ENCODE measurements at places on chromosomes 7 and 10.
A peak's percentile ranks its signal among the peaks of the same experiment; 100 is the strongest.

- no peak for DNase-seq
Measured at GRCh38 chr10:106520698-106521097, 643.8 kb downstream of the SORCS1 start.

DNA sequence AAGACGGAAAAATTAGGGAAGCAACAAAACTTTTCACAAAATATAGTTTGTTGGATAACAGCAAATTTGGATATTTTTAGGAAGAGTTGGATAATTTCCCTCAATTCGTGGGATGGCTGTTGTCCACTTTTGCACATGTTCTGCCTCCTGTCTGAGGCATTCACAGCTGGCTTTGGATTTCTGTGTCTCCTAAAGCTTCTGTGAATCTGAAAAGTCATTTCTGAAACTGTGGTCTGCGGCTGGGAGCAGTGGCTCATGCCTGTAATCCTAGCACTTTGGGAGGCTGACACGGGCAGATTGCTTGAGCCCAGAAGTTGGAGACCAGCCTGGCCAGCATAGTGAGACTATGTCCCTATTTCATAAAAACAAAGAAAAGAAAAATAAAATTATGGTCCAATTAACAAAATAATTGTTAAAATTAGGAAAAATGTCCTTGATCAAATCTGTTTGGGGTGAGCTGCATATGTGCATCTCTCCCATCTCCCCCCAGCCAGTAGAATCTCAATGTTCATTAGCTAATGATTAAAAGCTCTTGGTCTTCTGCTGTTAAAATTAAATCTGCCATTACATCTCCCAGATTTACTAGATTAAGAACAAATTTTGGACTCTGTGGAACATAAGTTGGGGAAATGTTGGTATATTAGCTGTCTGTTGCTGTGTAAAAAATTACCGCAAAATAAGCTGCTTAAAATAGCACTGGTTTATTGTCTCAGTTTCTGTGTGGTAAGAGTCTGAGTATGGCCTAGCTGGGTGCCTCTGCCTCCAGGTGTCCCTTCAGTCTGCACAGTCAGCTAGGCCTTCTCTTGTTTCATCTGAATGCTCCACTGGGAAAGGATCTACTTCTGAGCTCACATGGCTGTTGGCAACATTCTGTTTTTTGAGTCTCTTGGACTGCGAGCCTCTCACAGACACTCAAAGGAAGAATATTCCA, 332.0 kb upstream of the FZD1 start:
- DNase-seq = no peak

GRCh38 chr10:79310911-79311573, 36.2 kb upstream of the PPIF start:
- DNase-seq = no peak

DNA sequence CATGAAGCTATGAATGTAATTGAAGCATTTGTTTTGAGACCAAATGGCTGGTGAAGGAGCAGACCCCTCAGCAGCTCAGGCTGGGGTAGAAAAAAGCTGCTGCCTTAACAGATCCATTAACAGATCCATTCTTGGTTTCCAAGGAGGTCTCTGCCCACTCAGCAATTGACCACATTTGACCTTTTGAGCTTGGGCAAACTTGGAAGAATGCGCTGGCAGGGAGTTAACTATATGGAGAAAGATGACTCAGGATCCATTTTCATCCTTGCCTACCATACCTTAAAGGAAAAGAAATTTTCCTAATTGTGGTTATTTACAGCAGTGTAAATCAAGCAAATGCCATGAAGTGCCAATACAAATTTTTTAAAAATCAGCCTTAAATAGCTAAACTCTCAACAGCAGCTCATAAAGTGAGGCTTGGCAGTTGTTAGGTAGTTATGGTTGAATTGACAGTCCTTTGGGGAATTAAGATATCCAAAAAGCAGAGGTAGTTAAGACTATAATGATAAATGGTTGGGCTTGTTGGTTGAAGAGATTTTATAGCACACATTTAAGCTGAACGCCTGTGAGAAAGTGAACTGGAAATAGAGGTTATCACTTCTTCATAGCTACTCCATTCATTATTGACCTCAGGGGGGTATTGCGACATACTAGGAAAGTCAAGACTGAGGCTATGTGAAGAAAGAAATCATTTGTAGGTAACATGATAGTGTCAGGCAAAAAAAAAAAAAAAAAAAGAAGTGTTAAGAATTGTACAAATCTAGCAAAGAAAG, 83.9 kb downstream of the MKX start:
- no peak for DNase-seq

DNA sequence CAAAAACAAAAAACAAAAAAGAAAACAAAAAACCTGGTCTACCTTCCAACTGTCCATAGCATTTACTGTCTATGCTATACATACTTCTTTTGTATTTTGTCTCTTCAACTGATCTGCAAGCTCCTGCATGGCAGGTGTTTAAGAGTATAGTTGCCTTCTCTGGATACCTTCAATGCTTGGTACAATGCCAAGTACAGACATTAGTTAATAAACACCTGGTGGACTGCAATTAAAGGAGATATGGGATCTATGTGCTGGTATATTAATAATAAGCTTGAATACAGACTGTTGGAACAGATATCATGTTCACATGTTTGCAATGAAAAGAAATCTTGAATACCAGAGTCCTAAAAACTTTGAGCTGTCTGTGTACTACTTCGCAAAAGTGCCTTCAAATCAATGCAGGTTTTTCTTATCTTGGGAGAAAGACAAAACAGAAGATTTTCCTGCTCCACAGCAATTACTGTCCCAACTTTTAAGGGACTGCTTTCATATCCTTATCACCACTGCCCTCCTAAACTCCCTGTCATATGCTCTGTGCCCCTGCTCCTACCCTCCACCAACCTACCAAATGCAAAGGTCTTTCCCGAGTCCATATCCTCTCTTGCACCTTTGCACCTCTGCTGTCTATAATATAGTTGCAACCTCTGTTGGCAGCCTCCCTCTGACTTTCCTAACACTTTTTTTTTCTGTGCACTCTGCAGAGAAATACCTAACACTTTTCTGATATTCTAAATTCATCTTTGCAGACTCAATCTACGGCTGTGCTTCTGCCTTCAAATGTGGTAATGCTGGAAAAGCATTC, 85.1 kb downstream of the DNMBP start:
- no peak for DNase-seq

DNA sequence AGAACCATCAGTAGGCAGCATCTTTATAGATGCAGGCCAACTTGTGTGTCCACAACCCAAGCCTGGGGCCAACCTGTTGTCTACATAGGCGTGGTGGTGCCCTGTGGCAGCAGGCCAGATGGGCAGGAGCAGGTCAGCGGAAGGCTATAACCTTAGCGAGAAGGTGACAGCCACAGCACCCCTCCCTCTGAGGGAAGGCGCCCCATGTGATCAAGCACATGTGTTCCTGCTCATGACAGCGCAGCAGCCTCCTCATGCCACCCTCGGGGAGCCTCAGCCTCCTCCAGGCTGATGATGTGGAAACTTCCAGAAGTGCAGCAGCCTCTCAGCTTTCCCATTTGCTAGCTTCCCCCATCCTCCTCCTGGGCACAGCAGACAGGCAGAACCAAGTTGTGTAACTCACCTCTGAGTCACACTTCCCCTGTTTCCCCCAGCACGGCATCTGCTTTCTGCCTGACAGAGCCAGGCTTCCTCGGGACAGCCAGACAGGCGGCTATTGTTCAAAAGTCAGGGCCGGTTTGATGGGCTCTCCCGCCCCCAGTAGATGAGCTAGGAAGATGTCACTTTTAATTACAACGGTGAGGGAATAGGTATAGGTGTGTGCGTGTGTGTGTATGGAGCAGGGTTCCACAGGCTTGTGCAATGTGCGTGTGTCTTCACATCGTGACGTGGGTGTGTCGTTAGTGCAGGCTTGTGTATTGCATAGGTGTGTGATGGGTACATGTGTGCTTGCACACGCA, 312.0 kb upstream of the ZMIZ1 start:
- DNase-seq = no peak

GRCh38 chr10:36202881-36203280, 560.8 kb upstream of the FZD8 start:
- DNase-seq = no peak

DNA sequence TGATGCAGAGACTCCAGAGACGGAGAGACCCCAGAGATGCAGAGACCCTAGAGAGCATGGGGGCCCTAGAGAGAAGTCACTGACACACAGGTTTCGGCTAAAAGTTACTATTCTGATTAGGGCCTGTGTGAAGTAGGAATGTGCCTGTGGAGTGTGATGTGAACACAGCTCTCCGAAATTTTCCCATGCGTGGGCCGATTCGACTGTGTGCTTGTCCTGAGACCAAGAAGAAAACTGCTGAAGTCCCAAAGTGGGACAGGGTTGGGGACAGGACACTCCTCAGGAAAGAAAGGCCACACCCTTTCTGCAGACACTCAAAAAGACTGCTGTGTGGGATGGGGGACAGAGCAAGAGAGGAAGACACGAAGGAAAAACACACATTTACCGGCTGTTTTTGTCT, 533.5 kb downstream of the PTPRN2 start:
- no peak for DNase-seq

- no peak for DNase-seq
Measured at GRCh38 chr7:73451780-73452398, 18.3 kb downstream of the FZD9 start.

DNA sequence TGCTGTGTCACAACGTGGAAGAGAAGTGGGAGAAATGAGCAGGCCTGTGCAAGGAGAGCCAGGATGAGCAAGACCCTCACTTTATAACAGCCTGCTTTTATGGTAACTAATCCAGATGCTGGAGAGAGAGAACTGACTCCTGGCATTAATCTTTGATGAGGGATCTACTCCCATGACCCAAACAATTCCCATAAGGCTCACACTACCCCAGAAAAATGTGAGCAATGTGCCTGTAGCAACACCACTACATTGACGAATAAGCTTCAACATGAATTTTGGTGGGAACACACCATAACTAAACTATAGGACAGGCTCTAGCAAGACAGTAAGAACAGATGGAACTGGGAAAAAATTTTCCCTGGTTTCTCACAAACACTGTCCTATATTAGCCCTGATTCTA, 173.6 kb upstream of the PRSS58 start:
- DNase-seq = no peak

DNA sequence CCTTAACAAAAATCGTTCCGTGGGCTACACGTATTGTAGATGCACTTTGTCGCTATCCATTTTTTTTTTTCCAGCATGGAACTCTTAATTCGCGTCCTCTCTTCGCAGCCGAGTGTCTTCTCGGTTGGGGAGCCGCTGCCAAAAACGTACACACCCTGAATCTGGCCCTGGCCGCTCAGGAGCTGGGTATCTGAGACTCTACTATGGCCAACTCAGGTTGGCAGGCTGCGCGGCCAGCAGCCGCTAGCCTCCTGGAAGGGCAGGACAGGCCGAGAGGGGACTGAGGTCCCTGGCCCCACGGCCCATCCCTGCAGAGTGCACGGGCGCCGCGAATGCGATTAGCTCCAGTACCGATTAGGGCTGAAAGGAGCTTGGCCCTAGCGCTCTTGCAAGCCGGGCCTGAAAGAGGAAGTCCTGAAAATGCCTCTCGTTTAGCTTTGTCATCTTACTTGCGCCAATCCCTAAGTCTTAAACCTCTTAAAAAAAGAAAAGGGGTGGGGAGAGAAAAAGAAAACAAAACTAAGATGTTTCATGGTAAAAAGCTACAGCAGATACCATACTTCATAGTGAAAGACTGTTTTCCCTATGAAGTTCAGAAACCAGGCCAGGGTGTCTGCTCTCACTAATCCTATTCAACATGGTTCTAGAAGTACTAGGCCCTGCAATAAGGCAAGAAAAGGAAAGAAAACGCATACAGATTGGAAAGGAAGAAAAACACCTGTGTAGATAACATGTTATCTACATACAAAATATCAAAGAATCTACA, 113.2 kb upstream of the RHEB start:
- peak; percentile 59 for DNase-seq

GRCh38 chr7:38311329-38311937, 38.0 kb upstream of the TARP start:
- no peak for DNase-seq

DNA sequence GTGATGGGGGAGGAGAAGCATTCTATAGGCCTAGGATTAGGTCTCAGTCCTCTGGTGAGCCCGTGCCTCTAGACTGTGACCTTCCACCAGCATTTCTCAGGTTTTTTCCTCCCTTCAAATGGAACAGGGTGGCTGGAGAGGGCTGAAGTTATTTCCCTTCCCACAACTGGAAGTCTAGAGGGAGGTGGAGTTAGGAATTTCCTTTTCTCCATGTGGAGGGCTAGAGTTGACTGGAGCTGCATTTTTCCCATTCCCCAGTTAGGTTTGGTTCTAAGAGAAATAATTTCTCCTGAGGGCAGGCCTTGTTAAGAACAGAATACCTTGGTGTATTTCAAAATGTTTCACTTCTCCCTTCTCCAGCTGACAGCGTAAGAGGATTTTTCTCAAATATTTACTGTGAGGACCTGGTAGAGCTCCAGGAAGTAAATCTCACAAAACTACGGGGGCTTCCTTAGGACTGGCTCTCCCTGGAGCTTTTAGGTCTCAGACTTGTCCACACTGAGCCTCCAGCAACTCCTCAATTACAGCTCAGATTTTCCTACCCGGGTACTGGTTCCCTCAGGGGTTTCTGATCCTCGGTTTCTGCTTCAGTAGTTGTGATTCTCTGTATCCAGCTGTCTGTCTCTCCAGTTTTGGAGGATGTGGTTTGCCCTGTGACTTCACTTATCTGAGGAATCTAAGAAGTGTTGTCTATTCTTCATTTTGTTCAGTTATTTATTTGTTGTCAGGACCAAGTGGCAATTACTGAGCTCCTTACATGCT, 6.0 kb upstream of the REEP3 start:
- DNase-seq = no peak

GRCh38 chr10:125006188-125006680, 64.3 kb downstream of the ZRANB1 start:
- DNase-seq = no peak

DNA sequence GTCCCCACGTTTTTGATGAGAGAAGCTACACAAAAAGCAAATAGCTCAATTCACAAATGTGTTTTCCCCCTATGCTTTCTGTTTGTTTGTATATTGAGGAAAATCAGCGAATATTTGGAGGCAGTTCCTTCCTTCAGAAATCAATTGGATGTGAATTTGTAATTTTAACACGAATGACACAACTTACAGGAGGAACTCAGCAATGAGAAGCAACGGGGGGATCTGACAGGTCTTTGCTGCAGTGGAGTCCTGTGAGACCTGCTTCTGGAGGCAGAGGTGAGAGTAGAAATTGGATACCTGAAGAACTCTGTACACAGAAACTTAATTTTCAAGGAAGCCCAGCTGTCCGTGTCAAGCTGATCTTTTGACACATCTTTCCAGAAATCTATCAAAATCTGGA, 370.4 kb downstream of the GFRA1 start:
- DNase-seq = no peak

DNA sequence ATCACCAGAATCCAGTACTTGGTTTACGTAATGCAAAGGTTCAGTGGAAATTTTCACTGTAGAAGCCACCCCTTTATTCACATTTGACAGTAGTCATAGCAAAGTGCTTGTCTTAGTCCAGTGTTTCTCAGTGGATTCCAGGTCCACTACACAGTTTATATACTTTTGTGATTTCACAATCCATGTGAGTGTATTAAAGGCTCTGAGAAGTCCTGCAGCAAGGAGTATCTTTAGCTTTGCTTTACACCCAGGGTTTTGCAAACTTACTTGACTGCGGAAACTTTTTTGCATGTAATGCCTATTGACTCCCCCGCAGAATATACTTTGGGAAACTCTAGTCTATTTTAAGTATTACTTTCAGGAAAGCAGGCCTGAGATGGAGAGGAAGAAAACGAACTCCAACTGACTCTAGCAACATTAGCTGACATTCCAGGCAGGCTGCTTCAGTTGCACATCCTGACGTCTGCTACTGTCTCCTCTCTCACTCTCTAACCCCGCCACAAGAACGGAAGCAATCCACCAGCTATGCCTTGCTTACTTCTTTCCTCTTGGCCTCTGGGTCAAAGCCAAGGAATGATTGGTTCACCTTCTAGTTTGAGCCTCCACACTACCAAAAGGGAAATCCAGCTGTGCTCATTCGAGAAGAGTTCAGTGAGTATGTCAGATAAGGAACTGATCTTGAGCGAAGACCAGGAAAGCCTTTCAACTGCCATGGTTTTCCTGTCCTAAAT, 6.2 kb downstream of the PLXNA4 start:
- DNase-seq = no peak

All from T-helper 2 cell (primary cell).